Jurkat, Clone E6-1 (cell line): ENCODE measurements at places on chromosomes 4 and X.

GRCh38 chr4:76610751-76611547 is 175.9 kb downstream of the SHROOM3 start:
- no peak for DNase-seq

DNA sequence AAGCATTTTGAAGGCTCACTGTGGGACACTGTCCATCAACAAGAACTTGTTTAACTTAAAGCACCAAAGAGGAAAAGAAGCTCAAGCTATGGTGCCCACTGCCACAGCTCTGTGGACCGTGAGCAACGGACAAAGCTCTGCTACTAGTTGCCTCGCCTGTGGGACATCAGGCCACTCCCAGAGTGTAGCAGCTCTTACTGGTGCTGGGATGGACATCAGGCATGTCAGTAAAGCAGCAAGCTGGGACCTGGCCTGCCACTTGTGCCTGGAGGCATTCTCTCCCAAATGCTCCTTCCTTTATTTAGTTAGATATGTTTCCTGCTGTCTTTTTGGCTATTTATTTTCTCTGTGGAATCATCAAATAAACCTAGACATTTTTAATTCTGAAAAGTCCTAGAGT is 46.7 kb downstream of the TMEM154 start:
- DNase-seq: no peak

GRCh38 chr4:57580710-57581599 is 470.8 kb upstream of the IGFBP7 start:
- no peak for DNase-seq

DNA sequence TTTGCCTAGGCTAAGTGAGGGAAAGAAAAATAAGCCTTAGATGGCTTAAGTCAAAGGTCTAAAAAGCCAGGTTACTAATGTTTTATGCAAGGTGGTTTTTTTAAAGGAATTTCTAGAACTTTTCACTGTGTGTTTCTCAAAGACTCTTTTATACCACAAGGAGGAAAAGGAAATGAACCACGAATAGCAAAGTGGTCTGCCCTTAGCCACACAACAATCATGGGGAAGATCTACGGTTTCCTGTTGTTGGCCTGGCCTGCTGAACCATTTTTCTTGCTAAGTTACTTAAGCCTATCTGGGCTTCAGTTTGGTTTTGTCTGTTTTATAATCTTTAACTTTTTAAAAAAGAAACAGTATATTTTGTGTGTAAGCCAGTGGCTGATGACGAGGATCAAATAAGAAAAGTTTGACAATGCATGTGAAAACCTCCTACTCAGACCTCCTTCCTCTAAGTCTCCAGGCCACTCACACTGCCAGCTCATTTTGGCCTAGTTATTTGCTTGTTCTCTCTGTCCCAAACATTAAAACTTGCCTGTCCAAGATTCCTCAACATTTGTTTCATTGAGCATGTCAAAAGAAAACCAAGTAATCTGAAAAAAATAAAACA is 56.7 kb upstream of the COL25A1 start:
- peak; percentile 78 for DNase-seq

DNA sequence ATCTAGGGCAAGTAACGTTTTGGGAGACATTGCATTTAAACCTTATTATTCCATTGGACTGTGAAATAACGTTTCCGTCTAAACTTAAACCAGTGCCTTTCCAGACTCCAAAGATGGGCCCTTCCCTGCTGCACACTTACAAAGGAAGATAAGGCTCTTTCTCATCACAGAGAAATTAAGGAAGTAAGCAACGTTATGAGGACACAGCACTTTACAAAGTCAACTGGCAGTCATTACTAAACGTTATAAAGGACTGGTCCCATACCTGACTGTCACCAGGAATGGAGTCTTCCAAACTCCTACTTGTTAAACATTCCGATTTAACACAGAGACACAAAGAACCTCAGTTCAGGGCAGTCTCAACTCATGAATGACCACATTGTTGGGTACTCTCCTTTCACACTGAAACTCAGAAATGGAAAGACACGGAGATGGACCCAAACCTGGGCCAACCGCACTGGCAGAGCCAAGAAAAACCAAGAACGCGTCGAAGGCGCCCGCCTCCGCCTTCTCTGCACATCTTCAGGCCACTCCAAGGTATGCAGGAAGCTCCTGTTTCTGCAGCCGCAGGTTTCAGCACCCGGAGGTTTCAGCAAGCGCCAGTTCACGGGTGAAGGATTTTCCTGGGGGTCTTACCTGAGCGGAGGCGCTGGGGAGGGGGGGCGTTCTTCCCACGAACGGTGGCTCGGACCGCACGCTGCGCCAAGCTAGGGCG is 670 bp downstream of the PAPSS1 start:
- peak; percentile 36 for DNase-seq

GRCh38 chr4:88613417-88613875 is 21.2 kb downstream of the HERC3 start:
- DNase-seq: peak; percentile 75

DNA sequence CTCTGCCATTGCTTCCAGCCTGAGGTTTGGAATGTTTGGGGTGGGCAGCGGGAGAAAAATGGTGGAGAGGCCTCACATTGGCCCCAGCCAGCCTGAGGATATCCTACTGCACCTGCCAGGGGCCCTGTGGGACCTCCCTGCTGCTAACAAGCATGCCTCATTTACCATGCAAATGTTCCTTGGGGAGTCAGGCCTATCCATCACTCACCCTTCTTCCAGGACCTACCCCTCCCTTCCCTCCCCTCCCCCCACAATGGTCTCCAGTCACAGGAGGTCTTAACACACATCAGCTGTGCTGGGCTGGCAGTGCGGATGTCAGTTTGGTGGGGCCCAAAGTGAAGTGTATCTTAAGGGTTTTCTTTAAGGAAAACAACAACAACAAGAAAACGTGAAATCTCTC is 139.2 kb downstream of the SHOX start:
- no peak for DNase-seq

DNA sequence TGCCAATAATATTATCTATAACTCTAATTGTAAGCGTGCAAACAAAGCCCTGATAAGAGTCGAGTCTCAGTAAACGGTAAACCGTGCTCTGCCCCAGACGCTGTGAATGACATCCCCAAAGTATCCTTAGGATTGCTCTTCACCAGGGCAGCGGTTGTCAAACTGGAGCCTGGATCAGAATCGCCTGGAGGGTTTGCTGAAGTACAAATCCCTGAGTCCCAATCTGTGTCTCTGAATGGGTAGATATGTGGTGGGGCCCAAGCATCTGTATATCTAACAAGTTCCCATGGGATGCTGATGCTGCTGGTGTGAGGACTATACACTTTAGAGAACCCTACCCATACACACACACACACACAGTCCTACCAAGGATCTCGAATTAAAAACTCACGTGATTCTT is 813 bp upstream of the APBB2 start:
- DNase-seq: no peak

- no peak for DNase-seq
These were observed 33.5 kb upstream of the ESX1 start for GRCh38 chrX:104288269-104288668.

DNA sequence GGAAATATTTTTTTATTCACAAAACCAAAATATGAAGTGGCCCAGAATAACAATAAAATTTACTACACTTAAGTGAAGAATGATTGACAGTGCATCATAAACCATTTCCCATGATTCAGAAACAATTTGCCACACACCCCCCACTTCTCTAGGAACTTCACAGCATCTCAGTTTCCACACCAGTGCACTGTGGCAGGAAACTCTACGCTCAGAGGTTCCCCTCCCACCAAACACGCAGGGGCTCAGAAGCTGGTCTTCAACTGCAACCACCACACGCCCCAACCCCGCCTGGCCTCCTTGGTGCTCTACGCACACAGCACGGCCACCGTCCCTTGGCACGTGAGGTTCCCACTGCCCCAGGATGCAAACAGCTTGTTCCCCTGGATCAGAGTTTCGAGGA is 63.7 kb downstream of the ZFYVE28 start:
- DNase-seq: no peak

DNA sequence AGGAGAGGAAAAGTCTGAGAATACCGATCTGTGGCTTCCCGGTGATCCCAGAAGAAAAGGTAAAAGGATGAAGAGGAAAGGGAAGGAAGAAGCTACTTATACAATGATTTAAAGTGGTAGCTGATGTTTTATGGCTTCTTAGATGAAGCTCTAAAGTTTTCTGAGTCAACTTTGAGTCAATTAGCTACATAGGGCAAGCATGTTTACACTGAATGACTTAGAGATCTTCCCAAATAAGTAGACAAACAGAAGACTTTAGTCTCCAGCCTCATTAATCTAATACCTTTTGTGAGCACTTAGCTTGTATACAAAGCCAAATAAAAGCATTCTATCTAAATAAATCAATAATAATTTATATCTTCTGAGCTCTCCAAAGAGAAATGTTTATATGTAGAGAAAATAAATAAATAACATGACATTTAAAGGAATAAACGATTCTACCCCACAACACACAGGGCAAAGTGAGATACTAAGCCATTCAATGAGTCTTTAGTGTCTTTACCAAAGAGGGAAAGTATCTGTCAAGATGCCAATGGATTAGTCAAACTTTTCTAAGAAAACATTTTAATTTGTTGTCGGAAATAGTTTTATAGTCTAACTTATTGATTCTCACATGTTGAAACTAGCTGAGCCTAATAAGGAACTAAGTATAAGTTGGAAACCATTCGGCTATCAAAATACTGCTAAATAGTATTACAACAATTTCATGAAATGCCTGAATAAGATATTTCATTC is 46.0 kb upstream of the TMEM184C start:
- DNase-seq: no peak

DNA sequence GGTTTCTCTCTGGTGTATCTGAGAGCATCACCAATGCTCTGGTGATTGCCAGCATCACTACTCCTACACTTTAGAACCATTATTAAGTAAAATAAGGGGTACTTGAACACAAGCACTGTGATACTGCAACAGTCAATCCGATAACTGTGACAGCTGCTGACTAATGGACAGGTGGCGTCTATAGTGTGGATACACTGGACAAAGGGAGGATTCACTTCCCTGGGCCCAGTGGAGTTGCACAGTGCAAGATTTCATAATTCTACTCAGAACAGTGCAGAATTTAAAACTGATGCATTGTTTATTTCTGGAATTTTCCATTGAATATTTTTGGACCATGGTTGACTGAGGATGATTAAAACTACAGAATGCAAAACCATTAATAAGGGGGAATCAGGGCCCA is 97.8 kb downstream of the SHROOM3 start:
- DNase-seq: no peak

DNA sequence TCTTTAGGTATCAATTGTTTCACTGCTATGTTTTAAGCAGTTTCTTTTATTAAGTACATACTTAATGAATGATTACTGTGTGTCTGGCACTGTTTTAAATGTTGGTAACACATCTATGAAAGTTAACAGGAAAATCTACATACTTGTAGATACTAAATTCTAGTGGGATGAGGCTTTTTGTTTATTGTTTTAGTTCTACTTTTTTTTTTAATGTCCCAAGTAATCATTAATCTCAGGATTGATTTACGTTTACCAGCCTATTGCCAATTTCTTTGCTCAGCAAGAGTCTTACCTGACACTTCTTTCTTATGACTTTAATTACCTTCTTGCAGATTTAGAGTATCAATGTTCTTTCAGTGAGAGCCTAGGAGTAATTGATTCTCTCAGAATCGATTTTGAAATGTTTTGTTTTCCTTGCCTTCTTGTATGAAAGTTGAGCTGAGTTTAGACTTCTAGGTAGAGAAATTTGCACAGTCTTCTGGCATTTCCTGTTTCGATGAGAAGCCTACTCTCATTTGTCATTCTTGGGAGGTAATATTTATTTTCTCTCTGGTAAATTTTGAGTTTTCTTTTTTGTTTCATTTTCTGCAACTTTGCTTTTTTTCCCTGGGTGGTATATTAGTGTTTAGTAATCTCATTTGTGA is 235.2 kb upstream of the ANKRD50 start:
- DNase-seq: no peak

DNA sequence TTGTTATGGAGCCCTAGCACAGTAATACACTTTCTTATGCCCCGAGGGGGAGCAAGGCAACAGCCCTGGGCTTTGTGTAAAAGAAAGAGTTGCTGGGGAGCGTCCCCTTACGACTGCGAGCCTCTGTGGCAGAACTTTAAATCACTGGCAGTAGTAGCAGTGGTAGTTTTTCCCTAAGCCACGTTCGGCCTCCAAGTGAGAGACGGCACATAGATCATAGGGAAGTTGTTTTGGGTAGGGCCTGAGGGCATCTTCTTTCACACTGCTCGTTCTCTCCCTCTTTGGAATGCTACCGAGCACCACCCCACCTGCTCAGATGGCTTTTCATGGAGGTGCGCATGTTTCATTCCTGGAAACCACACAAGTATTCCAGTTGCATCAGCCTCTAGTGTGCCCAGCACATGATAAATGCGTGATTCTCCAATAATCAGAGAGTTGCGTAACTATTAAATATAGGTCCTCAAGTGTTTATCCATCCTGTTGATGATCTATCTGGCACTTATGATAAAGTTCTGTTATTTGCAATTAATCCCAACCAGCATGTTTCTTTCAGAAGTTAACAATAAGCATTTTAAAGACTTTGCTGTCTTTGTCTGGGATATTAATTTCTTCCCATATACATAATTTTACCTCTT is 7.0 kb upstream of the SYNPO2 start:
- DNase-seq: no peak
